ENCODE measurements at places on chromosomes 4 and X. TPM values are rescaled to one million over a fixed set of nuclear protein-coding genes. Genes with fewer than 3 reads are reported as not detected.

- H3K4me3 ChIP-seq, result no peak overlapping the region
- DNase-seq, result peak; percentile 69
- H3K27me3 ChIP-seq, result no peaks in the 10 kb centered on the region
- no peak overlapping the region for H3K27ac ChIP-seq
- H3K4me1 ChIP-seq, result peaks cover 3% of the 10 kb centered on the region
Observed at GRCh38 chr4:174037049-174037448, 246.4 kb downstream of the FBXO8 start.

The GAGE12H gene
- not detected for total RNA-seq

- no peak overlapping the region for H3K27ac ChIP-seq
- no peaks in the 10 kb centered on the region for H3K4me1 ChIP-seq
- no peaks in the 10 kb centered on the region for H3K27me3 ChIP-seq
- DNase-seq, result no peak
Observed at GRCh38 chrX:17453788-17454187, 78.8 kb downstream of the NHS start.

DNA sequence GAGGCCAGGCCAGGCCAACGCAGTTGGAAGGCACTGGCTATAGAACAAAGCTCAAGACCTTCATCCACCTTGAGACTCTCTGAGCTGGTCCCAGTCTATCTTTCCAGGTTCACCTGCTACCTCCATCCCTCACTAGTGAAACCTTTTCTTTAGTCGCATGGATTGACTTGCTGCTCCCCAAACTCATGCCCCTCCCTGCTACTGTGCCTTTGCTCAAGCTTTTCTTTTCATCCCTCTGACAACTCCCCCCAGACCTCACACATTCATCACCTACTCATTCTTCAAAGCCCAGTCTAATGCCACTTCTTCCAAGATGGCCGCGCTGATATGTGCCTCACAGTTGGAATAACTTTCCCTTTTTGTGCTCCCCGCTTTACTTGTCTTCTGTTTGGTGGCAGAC, 58.0 kb downstream of the CNGA2 start:
- H3K4me3 ChIP-seq, result no peak overlapping the region
- no peaks in the 10 kb centered on the region for H3K36me3 ChIP-seq
- no peaks in the 10 kb centered on the region for H3K27me3 ChIP-seq
- H3K4me1 ChIP-seq, result no peaks in the 10 kb centered on the region

DNA sequence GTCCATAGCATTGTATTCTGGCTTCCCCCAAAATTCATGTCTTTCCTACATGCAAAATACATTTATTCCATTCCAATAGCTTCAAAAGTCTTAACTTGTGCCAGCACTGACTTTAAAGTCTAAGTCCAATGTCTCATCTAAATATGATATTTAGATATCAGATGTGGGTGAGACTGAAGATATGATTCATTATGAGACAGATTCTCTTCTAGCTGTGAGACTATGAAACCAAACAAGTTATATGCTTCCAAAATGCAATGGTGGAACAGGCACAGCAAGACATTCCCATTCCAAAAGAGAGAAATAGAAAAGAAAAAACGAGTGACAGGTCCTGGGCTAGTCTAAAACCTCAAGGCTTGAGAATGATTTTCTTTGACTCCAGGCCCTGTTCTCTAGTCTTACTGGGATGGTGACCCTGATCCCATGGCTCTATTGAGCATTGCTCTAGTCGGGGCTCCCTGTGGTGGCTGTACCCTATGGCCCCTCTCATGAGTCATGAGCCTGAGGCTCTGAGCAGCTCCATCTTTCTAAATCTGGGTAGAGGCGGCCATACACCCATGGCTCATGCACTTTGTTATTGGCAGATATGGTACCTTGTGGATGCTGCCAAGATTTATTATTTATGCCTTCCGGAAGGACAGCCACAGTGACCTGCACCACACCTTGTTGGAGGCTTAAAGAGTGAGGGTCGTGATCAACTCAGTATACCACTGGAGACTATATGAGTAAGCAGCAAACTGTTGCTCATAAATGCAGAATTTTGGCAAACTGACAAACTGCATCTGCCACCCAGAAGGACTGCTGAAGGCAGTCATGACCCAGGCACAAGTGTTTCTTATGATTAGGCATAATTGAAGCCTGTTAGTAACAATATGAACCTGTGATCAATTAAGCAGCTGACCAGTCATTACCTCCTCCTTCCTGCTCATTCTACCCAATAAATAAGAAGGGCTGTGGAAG, 38.5 kb upstream of the BOD1L1 start:
- H3K4me1 ChIP-seq, result no peaks in the 10 kb centered on the region
- no peaks in the 10 kb centered on the region for H3K36me3 ChIP-seq
- no peaks in the 10 kb centered on the region for H3K27me3 ChIP-seq

GRCh38 chr4:175330652-175331051, 412.5 kb downstream of the ADAM29 start:
- no peaks in the 10 kb centered on the region for H3K4me1 ChIP-seq
- H3K27ac ChIP-seq, result no peak overlapping the region
- no peaks in the 10 kb centered on the region for H3K36me3 ChIP-seq
- H3K4me3 ChIP-seq, result no peak overlapping the region
- no peak for DNase-seq
- H3K27me3 ChIP-seq, result no peaks in the 10 kb centered on the region

Measured in suprapubic skin (tissue), 4 donors.